Right lobe of liver (tissue), 6 donors: ENCODE measurements at places on chromosomes 13 and 19.

- DNase-seq = no peak
Observed at GRCh38 chr13:81381560-81381959, 1040.6 kb upstream of the SPRY2 start.

GRCh38 chr19:12794196-12794941 lies 3.1 kb downstream of the JUNB start:
- DNase-seq = no peak

- DNase-seq = no peak
Observed at GRCh38 chr13:22049384-22049783, 378.5 kb downstream of the FGF9 start.

- no peak for DNase-seq
Observed at GRCh38 chr19:2589441-2589840, 113.1 kb downstream of the GNG7 start.

- DNase-seq = peak; percentile 96
Observed at GRCh38 chr19:15452111-15453047, 2.6 kb upstream of the WIZ start.

DNA sequence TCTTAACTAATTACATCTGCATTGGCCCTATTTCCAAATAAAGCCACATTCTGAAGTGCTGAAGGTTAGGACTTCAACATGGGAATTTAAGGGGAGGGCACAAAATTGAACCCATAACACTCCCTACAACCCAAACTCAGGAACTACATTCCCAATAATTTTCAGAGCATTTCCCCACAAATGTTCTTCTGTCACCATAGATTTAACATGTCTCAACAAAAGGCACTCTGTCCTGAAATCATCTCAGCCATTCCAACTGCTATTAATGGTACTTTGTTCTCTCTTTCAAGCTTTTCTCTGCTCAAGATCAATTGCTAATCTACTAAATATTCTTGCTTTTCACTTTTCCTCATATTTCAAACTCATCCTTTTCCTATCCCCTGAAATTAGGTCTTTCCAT lies 74.0 kb upstream of the SOX1 start:
- no peak for DNase-seq

DNA sequence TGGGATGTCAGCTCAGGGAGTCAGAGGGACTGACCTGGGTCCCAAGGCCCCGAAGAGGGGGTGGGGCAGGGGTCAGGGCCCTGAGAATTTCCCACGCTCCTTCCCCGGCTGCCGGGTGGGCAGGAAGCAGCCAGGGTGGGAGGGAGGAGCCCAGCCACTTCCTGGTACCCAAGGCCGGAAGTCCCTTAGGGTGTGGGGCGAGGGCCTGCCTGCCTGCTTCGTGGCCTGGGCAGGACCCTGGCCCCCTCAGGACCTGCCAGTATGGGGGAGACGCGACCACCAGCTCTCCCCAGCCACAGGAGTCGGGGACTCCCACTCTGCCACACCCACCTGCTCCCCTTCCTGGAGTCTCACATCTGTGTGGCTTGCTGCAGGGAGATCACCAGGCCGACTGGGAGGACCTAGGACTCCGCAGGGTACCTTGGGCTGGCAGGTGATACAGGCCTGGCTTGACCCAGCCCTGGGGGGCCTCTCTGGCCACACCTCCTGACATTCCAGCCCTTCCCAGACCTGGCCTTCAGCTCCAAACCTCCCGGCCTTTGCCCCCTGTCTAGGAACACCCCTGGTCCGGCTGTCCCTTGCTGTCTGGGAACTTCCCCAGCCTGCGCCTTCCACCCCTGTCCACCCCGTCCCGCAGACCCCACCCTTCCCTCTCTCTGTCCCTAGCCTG lies 9.8 kb upstream of the CIRBP start:
- DNase-seq = peak; percentile 89

- no peak for DNase-seq
Observed at GRCh38 chr19:12940897-12941296, 2.5 kb downstream of the CALR start.

GRCh38 chr19:37982655-37983054 lies 75.6 kb downstream of the SIPA1L3 start:
- DNase-seq = no peak

GRCh38 chr13:71517004-71517403 lies 350.0 kb downstream of the DACH1 start:
- DNase-seq = no peak

DNA sequence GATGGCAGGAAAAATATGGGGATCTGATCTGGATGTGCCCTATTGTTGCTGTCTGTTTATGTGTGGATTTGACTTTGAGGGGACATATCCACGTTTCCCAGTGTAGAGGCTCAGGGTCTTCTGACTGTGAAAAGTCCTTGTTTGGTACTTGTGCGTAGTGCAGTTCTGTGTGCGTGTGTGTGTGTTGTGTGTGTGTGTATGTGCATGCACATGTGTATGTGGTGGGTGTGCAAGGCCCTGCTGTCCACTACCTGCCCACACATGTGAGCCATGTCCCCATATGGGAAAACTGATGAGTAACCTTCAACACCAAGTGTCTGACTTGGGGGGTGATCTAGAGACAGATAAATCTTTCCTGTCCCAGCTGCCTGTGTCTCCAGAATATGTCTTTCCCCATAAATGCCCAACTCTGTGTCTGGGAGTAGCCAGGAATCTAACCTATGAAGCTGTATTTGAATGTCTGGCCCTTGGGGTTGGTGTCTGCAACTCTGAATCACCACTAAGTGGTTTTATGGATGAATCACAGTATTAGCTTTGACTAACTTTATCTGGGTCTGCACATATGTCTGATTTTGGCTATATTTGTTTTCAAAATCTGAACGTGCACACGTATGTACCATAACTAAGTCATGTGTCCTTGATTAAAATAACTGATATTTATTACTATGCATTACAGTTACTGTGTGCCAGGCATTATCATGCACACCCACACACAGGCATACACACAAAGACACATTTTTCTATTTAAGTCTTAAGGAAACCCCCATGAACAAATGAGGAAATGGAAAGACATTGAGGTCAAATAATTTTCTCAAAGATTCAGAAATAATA lies 17.4 kb downstream of the KLK2 start:
- DNase-seq = no peak

DNA sequence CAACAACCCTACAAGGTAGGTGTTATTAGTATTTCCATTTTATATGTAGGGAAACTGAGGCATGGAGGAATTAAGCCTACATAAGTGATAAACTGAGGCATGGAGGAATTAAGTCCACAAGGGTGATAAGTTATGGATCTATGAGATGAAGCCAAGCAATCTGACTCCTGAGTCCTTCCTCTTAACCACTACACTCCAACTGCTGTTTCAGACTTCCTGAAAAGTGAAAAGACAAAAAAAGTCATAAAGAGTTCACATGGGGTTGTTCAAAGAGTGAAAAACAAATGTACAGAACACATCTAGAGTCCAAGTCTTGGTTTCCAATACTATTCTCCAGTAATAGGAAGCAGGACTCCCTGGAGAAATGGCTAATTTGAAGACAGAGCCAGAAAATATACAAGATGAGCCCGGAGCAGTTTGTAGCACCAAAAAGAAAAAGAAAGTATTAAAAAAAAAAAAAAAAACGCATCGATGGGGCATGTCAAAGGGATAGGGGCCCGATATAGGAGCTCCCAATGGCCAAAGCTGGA lies 12.1 kb downstream of the CRYL1 start:
- DNase-seq = no peak

GRCh38 chr13:95298169-95298965 lies 2.9 kb downstream of the ABCC4 start:
- DNase-seq = no peak

GRCh38 chr19:15101479-15102082 lies 5.6 kb upstream of the SYDE1 start:
- no peak for DNase-seq

GRCh38 chr19:37929355-37929923 lies 22.4 kb downstream of the SIPA1L3 start:
- DNase-seq = no peak

- no peak for DNase-seq
Observed at GRCh38 chr13:104295537-104295936, 1229.3 kb upstream of the SLC10A2 start.

GRCh38 chr19:8204961-8205360 lies 4.2 kb upstream of the CERS4 start:
- DNase-seq = no peak

- DNase-seq = no peak
Observed at GRCh38 chr13:50846861-50847475, 3.5 kb upstream of the DLEU7 start.

GRCh38 chr13:50915565-50915964 lies 6.0 kb downstream of the RNASEH2B start:
- no peak for DNase-seq

DNA sequence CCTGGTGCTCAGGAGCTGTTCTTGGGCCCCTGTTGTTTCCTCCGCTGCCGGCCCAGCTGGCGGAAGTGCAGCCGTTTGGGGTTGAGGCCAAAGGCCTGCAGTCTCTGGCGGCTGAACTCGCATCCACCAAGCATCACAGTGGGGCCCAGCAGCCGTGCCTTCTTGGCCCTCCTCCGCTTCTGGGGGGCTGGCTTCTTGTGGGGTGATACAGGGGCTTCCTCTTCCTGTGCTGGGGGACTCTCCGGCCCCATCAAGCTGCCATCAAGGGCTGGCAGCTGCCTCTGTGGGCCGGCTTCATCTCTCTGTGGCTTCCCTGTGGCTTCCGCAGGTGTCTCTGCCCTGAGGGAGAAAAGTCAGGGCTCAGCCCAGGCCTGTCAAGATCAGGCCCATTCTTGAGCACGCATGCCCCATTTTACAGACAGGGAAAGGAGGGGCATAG lies 10.3 kb downstream of the ATG4D start:
- DNase-seq = no peak

- DNase-seq = peak; percentile 18
Observed at GRCh38 chr19:35753634-35754369, 3.0 kb downstream of the HSPB6 start.

DNA sequence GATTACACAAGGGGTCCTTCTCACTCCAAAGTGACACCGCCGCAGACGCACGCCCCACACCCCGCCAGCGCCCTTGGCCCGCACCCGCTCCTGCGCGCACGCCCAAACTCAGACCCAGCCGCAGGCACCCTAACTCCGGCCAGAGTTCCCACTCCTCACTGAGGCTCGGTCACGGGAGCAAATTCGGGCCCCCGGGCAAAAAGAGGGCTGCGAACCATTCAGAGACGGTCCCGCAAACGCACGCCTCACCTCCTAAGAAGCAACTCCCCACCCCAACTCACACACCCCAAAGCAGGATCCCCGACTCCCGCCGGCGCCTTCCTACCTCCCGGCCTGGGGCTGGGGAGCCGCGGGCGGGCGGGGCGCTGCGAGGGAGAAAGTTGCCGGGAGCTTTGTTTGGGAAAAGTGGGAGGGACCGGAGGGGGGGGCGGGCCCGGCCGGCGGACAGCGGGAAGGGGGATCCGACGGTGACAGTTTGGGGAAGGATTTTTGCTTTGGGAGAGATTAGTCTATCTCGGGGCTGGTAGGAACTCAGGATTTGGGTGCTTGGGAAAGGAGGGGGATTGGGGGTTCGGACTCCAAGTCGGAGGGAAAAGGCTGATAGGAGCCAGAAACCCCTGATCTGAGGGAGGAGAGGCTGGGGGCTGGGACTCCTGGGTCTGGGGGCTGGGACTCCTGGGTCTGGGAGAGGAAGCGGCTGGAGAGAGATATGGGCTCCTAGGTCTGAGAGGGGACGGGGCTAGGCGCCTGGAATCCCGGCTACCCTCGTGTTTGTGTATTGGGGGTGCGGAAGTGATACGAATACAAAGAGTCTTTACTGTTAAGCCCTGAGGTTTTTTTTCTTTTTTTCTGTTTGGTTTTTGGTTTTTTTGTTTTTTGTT lies at the start of gene TEAD2:
Gene TEAD2 (minus strand): TSS at position 369 of the 881 bp plus-strand sequence. CDS start 2,341 bp downstream, outside the sequence.
- DNase-seq = peak; percentile 72

GRCh38 chr19:8319807-8320520 lies 1.2 kb downstream of the NDUFA7 start:
- DNase-seq = no peak

DNA sequence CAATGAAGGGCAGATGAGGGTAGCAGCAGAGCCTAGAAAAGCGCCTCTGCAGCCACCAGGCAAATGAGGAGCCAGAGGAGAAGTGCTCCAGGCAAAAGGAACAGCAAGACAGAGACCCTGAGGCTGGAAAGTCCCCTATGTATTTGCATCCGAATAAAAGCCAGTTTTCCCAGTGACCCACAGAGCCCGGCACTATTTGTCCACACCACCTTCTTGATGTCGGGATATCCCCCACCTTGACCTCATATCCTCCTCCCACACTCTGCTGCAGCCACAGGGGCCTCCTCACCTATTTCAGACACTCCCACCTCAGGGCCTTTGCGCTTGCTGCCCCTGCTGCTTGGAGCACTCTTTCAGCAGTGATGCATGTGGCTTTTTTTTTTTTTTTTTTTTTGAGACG lies 6.6 kb downstream of the ATG4D start:
- no peak for DNase-seq

DNA sequence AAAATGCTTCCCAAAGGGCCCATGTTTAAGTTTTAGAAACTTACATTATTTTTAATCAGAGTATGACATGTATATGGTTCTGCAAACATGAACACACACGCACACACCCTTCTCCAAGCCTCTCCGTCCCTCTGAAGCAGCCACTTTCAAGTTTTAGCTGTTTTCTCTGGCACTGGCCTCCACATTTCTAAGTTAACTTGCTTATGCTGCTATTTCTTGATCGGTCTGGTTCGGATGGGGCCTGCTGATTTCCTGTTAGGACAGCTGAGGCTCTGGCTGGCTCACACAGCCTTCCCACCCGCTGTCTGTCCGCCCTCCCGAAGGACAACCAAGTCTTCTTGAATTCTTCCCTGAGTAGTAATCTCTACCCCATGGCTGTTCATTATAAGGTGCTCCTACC lies 4.4 kb downstream of the SPC24 start:
- no peak for DNase-seq

GRCh38 chr13:106529415-106530170 lies 5.9 kb downstream of the EFNB2 start:
- no peak for DNase-seq

- DNase-seq = no peak
Observed at GRCh38 chr13:24557081-24557480, 44.5 kb upstream of the PARP4 start.

- no peak for DNase-seq
Observed at GRCh38 chr19:39974377-39975155, 3.6 kb downstream of the PSMC4 start.

GRCh38 chr13:34555988-34556387 lies 386.1 kb upstream of the NBEA start:
- no peak for DNase-seq

GRCh38 chr19:2665103-2665502 lies 37.4 kb downstream of the GNG7 start:
- DNase-seq = no peak

DNA sequence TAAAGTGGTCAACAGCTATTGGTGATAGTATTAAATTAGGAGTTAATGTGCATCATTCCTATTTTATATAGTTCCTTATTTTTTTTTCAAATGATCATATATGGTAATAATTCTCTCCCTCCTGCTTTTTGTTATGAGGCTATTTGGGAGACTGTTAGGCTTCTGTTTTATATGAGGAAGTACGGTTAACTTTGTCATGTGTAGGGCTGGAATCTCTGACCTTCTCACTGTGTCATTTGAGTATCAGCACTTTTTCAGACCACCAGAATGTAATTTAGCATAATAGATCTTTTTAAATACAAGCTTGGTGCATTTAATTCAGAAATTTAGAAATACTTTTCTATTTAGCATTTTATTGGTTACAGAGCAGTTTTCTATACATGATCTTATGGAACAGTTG lies 7.7 kb downstream of the DGKH start:
- no peak for DNase-seq
